ENCODE measurements at places on chromosomes 3 and 15.

GRCh38 chr3:171349392-171349791, 110.8 kb downstream of the TNIK start:
- no peak for DNase-seq

- DNase-seq = no peak
Observed at GRCh38 chr15:72797338-72797689, 13.8 kb upstream of the ADPGK start.

DNA sequence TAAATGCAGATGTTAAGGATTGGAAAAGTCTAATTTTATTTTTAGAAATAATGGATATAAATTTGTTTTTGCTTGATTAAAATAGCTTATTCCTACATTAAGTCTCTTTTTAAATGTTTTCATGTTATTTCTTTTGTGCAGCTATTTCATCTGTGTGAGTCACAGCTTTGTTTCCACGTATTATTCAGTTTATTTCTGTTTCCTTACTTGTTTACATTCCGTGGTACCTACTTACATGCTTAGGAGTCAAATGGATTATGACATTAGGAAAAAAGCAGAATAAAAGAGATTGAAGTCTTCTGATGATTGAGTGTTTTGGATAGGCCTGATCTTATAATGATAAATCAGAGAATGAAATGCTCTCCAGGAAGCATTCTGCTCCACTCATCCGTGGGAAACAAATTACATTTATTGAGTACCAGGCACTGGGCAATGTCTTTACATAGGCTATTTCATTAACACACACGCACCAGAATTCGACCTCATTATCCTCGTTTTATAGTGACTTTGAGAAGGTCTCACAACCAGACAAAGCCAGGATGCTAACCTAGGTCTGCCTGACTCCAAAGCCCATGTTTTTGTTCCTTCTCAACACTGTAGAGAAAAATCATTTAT, 38.1 kb upstream of the RASA2 start:
- DNase-seq = no peak

- no peak for DNase-seq
Observed at GRCh38 chr15:99430881-99431401, 134.8 kb upstream of the MEF2A start.

DNA sequence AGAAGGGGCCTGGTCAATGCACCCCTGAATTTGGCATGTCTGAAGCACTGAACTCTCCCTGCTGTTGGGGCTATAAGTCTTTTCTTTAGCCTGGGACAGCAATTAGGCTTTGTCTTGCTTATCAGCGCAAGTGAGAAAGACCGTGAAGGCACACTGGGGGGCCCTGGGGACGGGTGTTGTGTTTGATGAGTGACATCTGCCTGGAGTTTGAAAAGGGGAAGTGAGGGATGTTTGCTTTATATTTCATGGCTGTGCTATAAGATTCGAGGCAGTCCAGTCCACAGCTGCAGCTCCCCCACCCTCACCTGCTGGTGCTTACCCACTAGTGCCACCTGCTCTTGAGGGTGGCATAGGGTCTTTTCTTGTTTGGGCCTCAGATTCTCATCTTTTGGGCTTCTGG, 44.8 kb downstream of the CEMIP start:
- no peak for DNase-seq

DNA sequence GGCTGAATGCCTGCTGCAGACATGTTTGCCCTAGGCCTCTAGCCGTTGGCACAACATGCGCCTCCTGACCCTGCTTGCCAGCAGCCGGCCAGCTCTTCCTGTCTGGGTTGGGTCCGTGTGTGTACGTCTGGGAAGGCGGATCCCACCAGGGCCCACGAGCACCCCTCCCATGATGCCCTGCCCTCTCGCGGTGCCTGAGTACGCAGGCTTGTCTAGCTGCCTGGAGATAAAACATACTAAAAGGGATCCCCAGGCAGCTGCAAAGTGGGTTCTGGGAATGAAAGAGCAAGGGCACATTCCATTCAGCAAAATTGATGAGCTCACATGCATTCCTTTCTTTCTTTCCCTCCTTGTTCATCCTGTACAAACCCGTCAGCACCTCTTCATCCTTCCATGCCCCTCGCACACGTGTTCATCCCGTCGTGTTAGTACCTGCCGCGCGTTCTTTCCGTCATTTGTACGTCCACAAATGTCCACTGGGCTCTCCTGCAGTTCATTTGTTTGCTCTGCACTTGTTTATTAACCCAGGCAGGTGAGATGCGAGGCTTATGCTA, 74.3 kb downstream of the FBLN2 start:
- no peak for DNase-seq

DNA sequence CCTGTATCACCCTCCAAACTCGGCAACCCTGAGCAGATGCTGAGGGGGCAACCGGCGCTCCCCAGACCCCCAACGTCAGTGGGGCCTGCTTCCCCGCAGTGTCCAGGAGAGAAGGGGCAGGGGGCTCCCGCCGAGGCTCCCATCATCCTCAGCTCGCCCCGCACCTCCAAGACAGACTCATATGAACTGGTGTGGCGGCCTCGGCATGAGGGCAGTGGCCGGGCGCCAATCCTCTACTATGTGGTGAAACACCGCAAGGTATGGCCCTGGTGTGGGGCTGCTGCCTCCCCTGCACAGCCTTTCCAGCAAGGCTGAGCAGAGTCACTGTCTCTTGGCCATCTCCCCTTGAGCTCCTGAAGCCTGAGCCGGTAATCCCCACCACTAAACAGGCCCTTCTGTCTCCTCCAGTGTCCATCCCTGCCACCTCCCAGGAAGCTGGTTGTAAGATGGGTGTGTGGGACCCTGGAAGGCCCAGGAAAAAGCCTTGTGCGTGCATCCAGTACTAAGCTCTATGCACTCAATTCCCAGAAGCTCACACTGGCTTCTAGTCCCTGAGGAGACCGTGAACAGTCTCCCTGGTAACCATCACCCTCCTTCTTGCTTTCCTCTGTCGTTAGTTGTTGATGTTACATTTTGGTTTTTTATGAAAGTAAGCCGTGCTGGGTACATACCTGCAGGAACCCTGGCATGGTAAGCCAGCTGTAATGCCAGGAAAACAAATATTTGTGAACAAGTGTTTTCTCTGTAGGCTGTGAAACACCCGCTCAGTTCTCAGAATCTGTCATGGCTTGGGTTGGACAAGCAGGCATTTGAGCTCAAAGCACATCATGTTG, 63.3 kb downstream of the BOC start:
- no peak for DNase-seq

- DNase-seq = no peak
Observed at GRCh38 chr15:64566629-64567427, 106.5 kb downstream of the ZNF609 start.
